ENCODE measurements at places on chromosomes 5 and 9. TPM values are rescaled to one million over a fixed set of nuclear protein-coding genes. Genes with fewer than 3 reads are reported as not detected.

Gene INIP
- total RNA-seq: 22.9 TPM

DNA sequence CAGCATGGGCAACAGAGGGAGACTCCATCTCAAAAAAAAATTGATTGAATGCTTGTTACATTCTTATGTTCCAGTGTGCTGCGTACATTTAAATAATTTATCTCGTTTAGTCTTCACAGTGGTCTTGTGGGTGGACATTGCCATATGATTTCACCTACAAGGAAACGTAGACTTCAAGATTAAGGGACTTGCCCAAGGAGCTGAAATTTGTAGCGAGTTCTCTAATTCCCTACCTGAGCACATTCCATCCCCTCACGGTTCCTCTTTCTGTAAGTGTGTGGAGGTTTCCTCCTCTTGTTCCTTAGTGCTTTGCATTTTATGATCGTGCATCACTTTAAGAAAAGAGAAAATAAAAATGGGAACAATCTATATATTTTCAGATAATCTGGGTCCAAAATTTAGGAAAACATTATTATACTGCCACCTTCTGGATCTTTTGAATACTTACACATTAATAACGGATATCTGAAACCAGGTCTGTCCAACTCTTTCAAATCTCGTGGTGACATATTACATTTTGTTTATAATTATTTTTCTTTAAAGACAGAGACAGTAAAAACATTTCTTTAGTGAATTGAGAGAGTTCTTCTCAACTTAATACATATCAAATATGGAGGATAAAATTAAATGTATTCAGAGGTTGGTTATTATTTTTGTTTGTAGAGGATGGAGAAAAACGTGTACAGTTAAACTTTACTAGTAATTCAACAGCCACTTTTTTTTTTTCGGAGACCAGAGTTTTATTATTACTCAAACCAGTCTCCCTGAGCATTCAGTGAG lies 29.9 kb upstream of the C7 start:
- peak; percentile 36 for DNase-seq

GRCh38 chr5:157216391-157217142 lies 35.9 kb downstream of the ITK start:
- DNase-seq: peak; percentile 19

- DNase-seq: no peak
Observed at GRCh38 chr5:76475936-76476335, 72.9 kb downstream of the IQGAP2 start.

DNA sequence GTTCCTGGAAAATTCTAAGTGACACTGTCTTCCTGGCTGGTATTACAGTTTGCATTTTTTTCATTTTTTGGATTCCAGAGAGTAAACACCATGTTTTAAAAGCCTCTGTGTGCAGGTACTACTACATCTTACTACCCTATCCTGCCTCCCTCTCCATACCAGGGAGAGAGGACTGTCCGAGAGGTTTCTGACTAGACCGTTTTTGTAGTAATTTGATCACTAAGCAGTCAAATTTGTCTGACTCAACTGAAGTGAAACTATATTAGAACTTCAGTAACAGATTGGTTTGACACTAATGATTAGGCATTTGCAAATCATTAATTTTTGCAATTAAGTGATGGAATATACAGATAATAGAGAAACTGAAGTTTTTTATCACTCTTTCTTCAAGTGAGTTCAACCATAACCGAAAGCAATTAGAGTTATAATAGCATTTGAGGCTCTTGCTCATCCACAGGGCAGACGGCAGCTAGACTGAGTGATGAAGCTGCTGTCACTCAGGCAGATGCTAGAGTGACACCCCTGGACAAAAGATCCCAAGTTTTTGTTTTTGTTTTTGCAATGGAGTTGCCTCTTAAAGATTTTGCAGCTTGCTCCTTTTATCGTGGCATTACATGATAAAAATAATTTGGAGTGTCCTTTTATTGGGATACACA lies 44.3 kb downstream of the SMARCA2 start:
- no peak for DNase-seq

GRCh38 chr9:70465904-70466303 lies 51.4 kb upstream of the KLF9 start:
- DNase-seq: no peak

DNA sequence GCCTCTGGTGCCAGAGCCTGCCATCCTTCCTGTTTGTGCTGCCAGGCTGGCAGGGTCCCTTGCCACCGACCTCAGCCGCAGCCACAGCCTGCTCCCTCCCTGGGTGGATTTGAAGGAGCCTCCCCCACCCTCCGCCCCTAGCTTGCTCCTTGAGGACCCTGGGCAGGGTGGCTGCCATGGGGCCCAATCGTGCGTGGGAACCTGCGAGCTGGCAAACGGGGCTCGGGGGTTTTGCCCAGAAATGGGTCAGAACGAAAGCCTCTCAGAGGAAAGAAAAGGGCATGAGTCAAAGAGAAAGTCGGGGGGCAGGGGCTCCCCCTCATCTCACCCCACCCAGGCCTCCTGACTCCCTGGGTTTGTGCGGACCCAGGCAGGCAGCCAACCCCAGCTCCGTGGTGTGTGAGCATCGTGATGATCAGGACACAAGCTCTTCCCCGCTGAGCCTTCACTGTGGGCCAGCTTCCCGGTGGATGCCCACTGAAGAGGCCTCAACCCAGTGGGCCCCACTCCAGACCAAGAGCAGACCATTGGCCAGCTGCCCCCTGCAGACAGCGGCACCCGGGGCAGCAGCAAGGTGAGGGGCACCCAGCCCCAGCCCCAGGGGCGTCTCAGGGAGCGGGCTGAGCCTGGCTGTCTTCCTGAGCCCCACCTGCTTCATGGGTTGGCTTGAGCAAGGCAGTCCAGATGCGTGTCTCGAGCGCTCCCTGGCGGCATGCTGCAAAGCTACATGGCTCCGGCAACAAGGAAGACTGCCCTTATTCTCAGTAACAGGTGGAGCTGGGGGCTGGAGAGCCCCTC lies 3.0 kb upstream of the FUT7 start:
- peak; percentile 91 for DNase-seq

DNA sequence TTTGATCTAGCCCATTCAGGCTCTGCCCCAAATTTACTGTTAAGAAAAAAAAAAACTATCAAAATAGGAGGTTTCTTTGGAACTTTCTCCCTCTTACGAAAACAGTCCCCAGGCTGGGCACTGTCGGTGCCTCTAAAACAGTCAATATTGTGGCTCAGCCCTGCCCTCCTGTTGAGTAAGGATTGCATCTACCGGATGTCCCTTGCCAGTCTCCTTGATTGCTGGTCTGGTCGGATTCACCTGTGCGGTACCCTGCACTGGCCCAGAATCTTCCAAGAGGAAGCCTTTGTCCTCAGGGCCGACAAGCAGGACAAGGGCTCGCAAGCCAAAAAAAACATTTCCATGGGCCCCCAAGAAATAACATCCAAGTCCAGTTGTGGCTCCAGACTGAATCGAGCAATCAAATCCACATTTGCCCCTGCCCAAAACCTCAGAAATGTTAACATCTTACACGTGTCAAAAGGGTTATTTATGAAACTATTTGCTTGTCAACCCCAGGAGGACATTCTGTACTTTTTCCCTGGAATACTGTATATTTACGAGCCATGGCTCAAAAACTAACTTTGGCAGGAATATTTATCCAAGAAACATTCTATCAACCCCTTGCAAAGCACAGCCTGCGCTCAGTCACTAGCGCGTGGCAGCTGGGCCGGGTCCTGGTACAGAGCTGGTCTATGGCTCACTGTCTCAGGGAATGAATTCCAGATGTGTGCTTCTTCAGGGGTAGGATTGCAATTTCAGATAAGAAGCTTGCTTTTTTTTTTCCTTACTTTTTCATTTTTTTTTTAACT lies 129.2 kb upstream of the ADRA1B start:
- DNase-seq: no peak

Gene SLC4A9
- total RNA-seq: not detected

DNA sequence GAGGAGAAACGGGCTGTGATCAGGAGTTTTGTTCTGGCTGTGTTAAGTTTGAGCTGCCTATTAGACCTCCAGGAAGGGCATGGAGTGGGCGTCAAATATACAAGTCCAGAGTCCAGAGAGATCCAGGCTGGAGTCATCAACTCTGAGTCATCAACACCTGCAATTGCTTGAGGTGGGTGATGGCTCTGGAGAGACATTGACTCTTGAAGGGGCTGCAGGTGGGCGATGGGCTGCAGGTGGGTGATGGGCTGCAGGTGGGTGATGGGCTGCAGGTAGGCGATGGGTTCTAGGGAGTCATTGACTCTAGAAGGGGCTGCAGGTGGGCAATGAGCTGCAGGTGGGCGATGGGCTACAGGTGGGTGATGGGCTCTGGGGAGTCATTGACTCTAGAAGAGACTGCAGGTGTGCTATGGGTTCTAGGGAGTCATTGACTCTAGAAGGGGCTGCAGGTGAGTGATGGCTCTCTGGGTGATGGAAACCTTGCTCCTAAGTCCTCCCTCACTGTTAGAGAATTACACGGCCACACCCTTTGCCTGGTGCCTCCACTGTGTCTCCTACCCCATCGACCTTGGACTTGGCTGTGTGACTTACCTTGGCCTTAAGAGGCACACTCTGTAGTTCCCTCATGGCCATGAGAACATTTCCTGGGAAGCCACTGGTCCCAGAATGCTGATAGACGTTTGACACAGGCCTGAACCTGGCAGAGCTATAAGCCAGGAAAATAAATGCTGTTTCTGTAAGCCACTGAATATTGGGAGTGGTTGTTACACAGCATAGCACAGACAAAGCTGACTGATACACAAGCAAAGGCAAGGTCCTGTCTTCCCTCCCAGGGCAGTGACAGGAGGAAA lies 10.4 kb upstream of the FIBCD1 start:
- DNase-seq: no peak

DNA sequence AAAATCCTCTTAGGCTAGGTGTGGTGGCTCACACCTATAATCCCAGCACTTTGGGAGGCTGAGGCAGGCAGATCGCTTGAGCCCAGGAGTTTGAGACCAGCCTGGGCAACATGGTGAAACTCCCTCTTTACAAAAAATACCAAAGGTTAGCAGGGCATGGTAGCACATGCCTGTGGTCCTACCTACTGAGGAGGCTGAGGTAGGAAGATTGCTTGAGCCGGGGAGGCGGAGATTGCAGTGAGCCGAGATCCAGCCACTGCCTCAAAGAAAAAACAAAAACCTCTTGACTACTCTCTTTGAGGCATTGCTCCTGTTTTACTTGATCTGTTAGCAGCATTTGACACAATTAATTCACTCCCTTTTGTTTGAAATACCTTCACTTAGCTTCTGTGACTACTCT lies 20.7 kb downstream of the KIF2A start:
- no peak for DNase-seq

- no peak for DNase-seq
Observed at GRCh38 chr9:122329597-122329996, 41.2 kb upstream of the PTGS1 start.

Gene FCN2
- total RNA-seq: not detected
